AG04449 (cell line): ENCODE measurements at places on chromosomes 11 and 22.
A peak's percentile ranks its signal among the peaks of the same experiment; 100 is the strongest.

DNA sequence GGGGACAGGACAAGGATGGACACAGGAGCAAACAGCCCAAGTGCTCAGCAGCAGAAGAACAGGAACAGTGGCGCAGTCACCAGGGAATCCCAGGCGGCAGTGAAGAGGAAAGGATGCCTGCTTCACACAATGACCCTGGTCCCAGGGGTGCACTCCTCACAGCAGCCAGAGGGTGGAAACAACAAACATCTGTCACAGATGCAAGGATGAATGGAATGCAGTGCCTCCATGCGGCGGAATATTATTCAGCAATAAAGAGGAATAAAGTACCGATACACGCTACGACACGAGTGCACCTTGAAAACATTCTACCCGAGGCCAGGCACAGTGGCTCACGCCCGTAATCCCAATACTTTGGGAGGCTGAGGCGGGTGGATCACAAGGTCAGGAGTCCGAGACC is 12.7 kb downstream of the CSNK1E start:
- no peak for DNase-seq

- DNase-seq: no peak
Observed at GRCh38 chr11:75369560-75370255, 18.2 kb upstream of the ARRB1 start.

DNA sequence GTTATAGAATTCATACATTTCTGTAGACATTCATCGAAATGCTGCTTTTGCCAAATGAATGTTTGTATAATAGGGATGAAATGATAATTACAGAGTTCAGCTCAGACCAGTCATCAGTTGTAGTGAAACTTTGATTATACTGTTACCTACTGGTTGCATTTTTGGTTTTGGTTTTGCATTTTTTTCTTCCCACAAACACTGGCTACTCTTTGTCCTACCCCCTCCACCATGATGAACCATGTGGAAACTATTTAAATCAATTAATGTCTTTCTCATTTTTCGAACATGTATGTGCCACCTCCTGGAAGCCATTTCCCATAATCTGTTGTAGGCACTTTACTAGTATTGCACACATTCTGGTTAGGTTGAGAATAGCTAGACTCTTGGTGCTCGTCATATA is 75.3 kb upstream of the MTNR1B start:
- no peak for DNase-seq

DNA sequence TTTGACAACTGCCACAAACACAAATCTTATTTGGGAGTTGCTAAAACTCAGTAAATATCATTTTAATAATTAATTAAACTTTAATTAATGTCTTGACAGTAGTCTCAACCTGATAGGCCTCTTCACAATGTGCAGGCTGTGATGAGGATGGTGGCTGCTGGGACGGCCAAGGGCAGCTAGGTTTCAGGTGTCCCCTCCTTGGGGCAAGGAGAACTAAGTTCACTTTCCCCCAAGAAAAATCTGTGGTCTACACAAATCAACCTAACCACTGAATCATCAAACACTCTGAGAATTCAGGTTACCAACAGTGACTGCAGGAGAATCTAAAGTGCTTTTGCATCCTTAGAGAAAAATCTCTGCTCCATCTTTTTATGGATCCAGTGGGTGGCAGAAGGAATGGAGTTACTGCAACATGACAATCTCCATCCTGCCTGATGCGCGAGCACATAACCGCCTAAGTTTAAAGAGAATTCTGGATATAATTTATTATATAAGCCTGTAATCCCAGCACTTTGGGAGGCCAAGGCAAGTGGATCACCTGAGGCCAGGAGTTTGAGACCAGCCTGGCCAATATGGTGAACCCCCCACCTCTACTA is 289.7 kb downstream of the KIRREL3 start:
- no peak for DNase-seq

DNA sequence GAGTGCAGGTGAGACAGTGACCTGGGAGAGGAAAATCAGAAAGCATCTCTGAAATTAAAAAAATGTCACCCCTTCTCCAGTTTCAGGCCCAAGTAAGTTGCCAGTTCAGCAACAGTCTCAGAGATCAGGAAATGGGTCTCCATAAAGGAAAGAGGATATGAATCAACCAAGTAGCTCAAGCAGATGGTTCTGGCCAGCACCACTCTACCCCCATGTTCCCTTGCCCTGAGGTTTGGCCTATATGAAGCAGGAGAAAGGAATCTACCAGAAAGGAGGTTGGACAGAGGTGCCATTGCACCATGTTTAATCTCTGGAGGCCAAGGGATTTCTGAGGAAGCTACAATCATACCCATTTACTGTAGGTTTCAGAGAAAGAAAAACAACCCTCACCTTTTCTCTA is 7.7 kb downstream of the FZD4 start:
- DNase-seq: no peak

GRCh38 chr11:19691815-19692500 is 20.7 kb upstream of the NAV2 start:
- DNase-seq: no peak

DNA sequence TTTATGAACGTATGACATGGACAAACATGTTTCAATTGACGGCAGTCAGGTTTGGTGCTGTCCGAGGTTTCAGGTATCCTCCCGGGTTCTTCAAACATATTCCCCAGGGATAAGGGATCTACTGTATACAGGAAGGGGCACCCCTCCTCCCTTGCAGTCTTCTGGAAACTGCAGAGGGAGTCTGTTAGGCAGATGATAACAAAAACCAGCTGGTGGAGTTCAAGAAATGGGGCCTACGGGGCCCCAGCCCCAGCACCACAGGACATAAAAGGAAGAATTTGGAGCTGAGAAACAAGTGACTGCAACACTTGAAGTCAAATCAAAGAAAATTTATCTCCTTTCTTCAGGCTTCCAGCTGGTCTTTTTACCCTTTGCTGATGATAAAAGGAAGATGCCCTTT is 32.1 kb downstream of the SNU13 start:
- no peak for DNase-seq

GRCh38 chr22:37107816-37108621 is 1.5 kb downstream of the TMPRSS6 start:
- DNase-seq: no peak

DNA sequence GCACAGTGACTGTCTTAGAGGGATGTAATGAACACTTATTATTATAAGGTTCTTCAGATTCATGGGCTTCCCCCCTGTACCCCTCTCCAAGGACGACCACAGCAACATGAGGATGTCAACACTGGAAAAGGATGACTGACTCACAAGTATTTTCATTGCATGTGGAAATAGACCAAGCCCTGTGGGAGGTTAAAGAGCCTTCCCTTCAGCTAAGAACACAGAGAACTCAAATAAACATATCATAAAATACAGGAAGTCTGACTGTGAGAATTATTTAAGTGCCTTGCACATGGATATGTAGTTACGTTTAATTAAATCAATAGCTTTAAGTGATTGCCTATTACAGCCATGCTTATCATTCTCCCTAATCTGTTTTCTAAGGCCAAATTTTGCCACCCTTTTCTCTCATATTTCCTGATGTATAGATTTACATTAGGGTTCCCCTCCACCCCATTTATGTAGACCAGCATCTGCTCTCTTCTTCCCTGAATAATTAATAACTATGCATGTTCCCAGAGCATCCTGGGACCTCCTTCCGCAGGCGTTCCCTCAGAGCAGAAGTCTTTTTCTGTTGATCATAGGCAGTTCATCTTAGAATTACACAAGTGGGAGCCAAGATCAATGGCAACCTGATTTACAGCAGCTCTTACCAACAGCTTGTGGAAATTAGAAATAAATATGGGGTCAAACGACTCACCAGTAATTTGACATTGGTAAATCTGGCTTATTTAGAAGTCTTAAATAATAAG is 226.9 kb downstream of the OPCML start:
- no peak for DNase-seq

DNA sequence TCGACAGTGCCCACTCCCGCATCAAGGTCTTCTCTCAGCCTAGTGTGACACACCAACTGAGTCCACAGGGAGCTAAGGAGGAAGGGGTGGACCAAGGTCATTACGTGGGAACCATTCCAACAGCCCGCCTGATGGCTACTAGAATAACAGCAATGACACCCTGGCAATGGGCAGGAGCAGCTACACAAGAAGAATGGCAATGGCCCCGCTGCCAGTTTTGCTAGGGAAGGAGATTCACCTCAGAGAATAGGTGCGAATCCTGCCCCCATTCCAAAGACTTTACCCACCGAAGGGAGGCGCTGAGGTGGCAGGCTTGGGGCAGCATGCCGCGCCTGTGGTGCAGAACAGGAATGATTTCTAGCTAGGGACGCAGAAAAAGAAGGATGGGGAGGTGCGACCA is 9.1 kb downstream of the WT1 start:
- DNase-seq: no peak

- DNase-seq: peak; percentile 88
Observed at GRCh38 chr11:66969584-66970225, 5.4 kb upstream of the C11orf86 start.

DNA sequence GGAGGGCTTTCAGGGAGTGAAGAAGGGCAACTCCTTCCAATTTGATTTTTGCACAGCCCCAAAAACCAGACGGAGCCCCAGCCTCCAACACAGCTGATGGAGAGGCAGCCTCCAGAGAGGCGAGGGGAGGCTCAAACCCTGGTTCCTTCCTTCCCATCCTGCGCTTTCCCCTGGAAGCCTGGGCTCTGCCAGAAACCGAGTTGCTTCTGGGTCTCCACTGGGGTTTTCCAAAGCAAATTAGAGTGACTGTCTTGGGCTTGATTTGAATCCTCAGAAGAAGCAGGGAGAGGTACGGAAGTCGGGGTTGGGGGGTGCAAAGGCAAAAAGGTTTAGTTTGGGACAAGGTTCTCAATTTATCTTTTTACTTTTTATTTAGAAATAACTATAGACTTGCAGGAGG is 129.2 kb downstream of the MPPED1 start:
- DNase-seq: no peak

DNA sequence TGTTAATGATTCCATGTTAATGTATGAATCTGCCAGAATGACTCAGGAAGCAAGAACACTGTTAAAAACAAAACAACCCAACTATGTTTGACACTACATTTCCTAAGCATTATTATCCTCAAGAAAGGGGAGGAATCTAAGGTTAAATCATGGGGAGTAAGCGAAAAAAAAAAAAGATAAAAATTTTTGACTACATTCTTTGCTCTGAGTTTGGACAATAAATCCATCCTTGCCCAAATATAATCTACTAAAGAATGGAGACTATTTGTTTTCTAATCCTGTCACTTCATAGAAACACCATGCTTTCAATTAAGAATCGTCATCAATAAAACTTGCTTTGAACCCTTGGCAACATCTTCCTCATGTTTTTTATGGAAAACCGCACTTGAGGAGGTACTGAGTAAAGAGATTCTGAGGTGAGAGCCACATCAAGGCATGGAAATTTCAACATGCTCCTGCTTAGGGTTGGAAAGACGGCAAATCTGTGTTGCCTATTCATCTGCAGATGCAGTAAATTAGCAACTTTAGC is 9.7 kb downstream of the MAML2 start:
- DNase-seq: no peak

DNA sequence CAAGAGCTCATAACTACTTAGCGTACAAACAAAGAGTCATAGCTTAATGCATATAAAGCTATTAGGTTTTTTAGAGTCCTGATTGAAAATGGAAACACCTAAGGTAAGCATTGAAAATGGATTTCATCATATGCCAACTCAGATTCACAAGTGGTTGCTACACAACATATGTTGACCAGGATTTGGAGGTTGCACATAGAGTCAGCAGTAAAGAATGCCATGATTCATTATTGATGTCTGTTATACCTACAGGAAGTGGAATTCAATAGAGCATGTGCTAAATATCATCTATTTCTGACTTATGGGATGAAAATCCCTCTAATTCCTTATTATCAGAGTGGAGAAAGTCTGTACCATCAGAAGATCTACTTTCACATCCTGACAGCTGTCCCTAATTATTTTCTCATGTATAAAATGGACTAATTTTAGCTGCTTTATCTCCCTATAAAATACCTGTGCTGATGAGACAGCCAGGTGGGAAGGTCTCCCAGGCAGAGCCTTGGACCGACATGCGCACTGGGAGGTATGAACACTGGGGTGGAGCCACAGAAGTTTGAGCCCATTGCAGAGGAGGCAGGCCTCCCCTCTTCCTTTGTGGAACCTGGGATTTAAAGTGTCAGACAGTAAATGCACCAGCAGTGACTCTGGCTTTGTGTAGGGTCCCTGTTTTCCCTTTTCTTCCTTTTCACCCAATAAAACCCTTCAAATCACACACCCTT is 204.2 kb downstream of the AASDHPPT start:
- DNase-seq: peak; percentile 50

- no peak for DNase-seq
Observed at GRCh38 chr11:102399189-102399588, 52.2 kb downstream of the BIRC2 start.

DNA sequence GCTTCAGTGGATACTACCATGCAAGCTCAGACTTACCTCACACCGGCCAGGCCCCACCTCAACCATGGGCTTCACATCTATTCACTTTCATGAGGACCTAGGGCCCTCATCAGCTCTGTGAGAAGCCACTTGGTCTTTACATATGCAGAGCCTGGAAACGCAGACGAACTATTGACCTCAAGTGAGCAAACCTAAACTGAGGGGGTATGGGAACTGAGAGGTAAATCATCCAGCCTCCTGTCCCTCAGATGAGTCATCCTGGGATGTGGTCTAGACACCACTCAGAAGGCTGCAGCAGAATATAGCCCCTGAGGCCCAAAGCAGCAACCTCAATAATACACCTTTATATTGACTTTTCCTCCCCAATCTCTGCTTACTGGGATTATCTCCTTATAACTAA is 578.0 kb downstream of the INSC start:
- DNase-seq: no peak

GRCh38 chr11:66718320-66718971 is 10.6 kb downstream of the SPTBN2 start:
- no peak for DNase-seq

GRCh38 chr11:88050247-88050646 is 125.0 kb downstream of the RAB38 start:
- no peak for DNase-seq

DNA sequence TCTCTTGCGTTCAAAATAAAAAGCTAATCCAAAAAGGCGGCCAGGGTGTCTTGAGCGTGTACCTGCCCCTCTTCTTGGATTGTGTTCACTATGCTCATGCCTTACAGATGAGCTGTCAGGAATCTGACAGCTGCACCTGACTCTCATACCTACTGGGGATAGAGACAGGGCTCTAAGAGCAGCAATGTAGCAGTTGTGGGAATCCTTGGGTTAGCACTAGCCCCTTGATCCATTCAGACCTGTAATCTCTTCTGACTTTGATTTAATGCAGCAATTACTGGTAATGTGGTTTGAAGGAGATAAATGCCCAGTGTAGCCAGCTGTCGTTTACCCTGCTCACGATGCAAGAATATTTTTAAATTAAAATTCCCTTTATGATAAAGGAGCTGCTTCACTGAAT is 145.8 kb downstream of the APOL5 start:
- no peak for DNase-seq

DNA sequence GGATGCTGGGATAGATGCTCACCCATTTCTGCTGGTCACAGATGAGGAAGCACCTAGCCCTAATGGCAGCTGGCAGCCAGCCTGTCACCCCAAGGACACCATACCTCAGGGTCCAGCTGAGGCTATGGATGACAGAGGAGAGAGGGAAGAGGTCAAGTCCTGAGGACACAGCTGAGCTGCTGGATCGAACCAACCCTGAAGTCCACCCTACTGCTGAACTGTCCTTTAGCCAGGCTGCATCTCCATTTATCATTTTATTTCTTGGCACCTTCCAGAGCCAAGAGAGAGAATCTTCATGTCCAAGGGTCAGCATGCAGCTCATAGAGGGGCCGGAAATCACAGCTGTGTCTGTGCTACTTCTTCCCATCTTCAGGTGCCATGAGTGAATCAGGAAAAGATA is 30.9 kb downstream of the RPS6KA4 start:
- DNase-seq: no peak

GRCh38 chr22:37846433-37846832 is 2.3 kb upstream of the ANKRD54 start:
- DNase-seq: no peak
